ENCODE measurements at places on chromosomes 3 and 15.

DNA sequence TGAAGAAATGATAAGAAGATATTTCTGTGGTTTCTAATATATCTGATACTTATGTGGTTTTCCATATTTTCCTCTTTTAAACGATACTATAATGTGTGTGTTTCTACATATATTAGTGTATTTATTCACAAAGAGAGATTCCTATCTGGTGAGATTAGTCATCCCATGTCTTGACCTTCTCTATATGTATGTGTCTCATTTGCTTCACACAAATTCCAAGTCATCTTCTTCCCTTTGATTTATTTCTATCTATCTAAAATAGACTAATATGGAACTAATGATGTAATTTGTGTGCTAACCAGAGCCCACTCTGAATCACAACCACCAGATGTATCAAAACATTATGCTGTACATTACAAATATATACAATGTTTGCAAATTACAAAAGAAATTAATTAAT lies 154.7 kb upstream of the KCNMB2 start:
- no peak for DNase-seq

DNA sequence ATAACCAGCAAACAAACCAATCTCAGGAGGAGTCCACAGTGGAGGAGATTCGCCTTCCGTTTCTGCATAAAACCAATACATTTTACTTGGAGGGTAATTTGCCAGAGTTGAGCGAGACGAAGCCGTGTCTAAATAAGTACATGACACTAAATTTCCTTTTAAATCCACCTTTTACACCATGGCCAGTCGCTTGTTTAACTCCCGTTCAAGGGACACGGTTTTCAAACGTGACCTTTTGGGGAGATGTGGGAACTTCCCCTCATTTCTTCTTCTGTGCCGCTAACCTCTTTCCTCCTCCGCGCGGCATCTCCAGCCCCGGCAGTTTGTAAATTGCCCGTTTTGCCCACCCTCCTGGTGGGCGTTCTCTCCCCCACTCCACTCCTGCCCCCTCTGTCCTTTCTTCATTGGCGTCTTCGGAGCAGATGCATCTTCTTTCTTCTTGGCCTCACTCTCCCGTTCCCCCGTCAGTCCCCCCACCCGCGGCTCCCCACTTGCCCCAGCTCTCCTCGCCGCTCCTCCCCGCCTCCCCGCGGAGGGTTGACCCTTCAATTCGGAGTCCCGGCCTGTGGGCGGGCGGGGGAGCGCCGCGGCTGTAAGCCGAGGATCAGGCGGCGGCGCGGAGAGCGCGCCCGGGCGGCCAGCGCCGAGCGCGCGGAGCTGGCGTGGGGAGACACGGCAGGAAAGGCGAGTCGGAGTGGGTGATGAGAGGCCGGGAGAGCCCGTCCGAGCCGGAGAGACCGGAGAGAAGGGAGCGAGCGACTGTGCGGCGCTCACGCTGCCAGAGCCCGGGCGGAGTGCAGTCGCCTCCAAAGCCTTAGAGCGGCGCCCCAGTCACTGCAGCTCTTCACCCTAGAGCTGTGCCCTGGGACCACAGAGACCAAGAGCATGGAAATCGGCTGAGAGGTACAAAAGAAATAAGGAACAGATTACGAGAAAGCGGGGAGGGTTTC lies at the start of gene NLGN1:
TSS of gene NLGN1 (plus strand) at position 584 of the 950 bp plus-strand sequence.
- no peak for DNase-seq

DNA sequence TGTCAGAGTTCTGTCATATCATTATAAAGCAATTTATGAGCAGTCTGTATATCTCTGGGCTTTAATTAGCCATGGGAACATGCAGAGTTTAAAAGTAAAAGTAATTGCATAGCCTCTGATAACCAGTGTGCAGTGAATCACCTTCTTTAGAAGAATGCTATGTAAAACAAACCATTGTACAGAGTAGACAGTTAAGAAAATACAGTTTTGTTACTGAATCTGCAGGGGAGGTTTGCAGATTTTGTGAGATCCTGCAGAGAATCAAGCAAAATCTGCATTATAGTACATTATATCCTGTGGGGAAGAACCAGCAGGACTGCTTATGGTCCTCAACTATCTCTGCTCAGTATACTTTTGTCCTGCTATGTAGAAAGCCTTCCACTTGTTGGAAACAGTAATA lies 396.2 kb upstream of the NAALADL2 start:
- no peak for DNase-seq

DNA sequence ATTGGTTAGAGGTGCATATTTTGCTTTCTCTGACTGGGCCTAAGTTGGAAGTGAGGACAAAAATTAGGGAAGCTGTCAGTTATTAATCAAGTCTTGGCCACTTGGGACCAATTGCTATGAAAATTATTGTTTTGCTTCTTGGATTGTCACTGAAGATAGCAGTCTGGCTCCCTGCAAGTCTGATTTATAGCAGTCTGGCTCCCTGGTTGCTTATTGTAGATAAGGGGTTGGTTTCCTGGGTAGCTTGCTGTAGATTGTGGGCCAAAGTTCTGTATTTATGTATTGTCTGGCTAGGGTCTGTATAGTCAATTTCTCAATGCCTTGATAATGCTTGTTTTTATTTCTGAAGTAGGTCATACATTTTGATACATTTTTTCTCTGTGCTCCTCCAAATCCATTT lies 13.3 kb upstream of the DRD3 start:
- no peak for DNase-seq

DNA sequence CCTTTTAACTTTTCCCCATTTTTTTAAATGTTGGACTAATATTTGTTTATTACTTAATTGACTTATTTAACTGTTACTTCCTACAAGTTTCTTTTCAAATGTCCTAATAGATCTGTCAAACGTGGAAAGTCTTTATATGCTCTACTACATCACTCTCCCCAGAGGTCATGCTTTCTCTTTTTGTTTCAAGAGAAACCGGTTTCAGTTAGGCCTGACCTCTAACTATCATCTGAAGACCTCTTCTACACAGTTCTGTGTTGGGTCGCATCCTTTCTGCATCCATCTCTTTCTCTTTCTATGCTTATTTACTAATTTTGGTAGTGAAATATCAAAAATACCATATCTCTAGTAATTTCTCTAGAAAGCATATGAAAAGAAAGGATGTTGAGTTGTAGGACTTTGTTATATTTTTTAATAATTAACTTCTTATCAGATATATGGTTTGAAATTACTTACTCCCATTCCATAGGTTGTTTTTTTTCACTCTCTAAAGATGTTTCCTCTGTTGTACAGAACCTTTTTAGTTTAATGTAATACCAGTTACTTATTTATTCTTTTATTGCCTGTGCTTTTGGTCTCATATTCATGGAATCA lies 781.2 kb upstream of the ARPP21 start:
- no peak for DNase-seq

DNA sequence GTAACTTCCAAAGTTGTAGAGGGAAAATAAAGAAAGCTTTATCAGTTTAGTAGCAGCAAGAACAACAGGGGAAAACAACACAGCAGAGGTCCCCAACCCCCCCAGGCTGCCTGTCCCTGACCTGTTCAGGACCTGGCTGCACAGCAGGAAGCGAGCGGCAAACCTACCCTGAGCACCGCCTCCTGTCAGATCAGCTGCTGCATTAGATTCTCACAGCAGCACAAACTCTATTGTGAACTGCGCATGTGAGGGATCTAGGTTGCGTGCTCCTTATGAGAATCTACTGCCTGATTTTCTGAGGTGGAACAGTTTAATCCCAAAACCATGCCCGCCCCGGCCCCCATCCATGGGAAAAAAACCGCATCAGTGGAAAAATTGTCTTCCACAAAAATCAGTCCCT lies 40.3 kb downstream of the USP50 start:
- DNase-seq = no peak

- DNase-seq = no peak
These were observed 2.3 kb downstream of the GRIP2 start for GRCh38 chr3:14537590-14538450.

DNA sequence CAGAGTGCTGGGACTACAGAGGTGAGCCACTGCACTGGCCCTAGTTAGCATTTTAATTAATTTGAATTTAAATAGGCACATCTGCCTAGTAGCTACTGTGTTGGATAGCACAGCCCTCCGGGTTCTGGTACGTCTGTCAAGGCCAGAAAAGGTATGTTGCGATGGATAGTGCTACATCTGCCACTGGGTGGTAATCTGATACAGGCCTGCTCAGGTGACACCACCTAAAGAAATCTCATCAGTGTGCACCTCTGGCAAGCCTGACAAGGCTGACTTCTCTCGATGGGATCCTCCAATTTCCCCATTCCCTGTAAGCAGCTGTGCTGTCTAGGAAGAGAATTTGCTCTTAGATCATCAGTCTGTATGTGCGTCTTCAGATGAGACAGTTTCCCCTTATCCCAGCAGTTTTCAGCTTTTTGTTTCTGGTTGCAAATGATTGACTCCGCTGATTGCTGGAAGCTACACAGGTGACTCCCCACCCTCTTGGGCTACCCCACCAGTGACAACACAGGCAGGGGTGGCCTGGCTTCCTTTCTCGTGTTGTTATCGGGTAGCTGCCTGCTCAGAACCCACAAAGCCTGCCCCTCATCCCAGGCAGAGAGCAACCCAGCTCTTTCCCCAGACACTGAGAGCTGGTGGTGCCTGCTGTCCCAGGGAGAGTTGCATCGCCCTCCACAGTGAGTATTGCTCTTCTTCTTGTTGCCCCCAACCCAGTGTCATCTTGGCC lies at the start of gene CCR9:
TSS of gene CCR9 (plus strand) at position 565 of the 727 bp plus-strand sequence. CDS start 8,391 bp downstream, outside the sequence.
- no peak for DNase-seq

- DNase-seq = no peak
These were observed 2.3 kb upstream of the SHC4 start for GRCh38 chr15:48965972-48966371.

DNA sequence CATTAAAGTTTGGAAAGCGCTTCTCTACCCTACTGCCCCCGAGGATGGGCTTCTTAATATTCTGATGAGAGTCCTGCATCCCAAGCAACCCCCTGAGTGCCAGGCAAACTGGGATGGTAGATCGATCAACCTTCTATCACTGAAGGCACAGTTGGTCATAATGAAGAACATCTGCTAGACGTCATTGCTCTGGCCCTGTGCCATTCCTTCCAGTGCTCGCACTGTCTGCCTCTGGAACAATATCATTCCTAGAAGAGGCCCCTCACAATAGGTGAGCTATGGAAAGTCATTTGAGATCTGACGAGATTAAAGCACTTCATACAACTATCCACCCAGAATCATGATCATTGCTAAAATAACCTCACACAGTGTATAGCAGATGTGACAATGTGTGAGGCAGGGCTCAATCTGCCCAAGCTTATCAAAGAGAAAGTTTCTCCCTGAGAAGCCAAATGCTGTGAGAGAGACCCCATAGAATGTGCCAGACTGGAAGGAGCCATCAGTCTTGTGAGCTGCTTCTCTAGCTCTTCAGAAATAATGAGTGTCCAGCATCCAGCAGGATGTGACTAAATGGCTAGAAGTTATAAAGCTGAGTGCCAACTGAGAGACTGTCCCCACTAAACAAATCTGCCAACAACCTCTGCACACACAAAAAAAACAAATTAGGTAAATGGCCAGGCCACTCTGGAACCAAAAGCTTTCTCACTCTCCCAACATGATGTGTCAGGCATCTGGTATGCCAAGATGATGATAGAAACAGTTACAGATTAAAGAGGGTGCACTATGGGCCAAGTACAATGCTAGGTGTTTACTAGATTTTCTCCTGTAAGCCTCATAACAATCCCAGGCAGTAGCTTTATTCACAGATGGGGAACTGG lies 165.5 kb downstream of the NECTIN3 start:
- DNase-seq = no peak

GRCh38 chr15:41832875-41833274 lies 5.0 kb downstream of the JMJD7 start:
- no peak for DNase-seq

DNA sequence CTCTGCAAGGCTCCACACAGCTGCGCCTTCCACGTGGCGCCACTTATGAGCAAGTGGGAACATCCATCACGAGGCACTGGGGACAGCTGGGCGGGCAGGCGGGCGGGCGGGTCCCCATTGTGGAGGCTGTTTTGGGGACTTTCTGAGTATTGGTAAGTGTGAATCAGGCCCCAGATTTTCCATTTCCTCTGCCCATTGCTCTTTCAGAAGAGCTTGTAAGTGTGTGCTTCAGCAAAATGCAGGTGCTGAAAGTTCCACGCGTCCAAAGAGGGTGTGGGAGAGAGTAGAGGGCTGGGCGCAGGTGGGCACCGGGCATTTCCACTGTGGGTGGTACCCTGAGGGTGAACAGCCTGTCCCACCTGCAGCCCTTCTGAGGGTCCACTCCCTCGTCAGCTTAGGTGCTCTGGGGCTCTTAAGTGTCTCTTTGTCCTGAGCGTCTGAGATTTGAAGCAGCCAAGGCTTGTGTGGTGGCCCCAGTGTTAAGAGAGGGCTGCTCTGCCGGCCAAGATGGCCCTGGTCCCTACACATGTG lies 177.1 kb downstream of the RPLP1 start:
- no peak for DNase-seq

DNA sequence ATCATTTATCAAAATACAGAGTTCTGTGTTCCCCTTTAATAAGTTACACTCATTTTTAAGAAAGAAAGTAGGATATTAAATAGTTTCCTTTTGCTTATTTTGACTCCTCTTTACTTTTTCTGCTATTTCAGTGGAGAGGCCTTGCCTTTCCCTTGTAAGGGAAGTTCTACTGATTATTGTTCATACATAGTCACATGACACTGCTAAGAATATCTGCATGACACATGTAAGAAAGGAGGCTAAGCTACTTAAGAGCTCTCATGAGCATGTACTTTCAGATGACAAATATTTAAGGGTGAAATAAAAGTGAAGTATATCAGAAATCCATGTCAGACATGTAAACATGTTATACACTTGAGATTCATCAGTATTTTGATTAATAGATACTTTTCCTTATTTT lies 39.0 kb downstream of the MYRIP start:
- no peak for DNase-seq

GRCh38 chr15:59791755-59792154 lies 102.6 kb upstream of the BNIP2 start:
- no peak for DNase-seq

DNA sequence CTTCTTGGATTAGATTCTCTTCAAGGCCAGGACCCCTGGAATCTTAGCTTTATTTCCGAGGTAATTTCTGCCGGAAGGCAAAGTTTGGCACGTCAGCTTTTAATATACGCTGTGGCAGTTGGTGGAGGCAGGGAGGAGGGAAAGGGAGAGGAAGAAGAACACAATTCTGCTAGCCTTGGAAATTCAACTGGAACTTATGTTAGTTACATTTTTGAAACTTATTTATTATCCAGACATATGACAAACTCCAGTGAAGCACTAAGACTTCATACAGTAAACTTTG lies 100.1 kb upstream of the TSC22D2 start:
- no peak for DNase-seq

- DNase-seq = no peak
These were observed 11.7 kb downstream of the SH2D7 start for GRCh38 chr15:78104119-78104479.

GRCh38 chr3:185754920-185755319 lies 69.9 kb downstream of the IGF2BP2 start:
- DNase-seq = no peak
